Hematopoietic multipotent progenitor cell treated with erythropoietin and hydrocortisone succinate and interleukin-3 and kit ligand, for 6 days (in vitro differentiated cells): ENCODE measurements at places on chromosomes 11 and 22.

GRCh38 chr22:20639343-20639742, 131.9 kb downstream of the MED15 start:
- DNase-seq, result no peak

DNA sequence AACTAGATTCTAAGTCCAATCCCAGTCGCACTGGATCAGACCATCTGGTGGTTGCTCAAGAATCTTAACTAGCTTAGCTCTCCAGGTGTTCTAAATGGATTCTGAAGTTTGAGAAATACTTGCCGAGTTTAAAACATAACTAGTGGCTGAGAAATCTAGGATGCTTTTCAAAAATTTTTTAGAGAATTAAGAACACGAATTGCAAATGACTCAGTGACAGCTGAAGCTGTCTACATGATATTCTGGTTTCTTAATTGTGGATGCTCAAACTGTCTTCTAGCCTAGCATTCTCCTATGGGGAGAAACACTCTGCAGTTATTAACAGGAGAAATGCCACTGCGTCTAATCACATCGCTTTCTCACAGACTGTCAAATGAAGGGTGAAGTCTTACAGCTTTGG, 20.2 kb upstream of the TP53AIP1 start:
- no peak for DNase-seq

DNA sequence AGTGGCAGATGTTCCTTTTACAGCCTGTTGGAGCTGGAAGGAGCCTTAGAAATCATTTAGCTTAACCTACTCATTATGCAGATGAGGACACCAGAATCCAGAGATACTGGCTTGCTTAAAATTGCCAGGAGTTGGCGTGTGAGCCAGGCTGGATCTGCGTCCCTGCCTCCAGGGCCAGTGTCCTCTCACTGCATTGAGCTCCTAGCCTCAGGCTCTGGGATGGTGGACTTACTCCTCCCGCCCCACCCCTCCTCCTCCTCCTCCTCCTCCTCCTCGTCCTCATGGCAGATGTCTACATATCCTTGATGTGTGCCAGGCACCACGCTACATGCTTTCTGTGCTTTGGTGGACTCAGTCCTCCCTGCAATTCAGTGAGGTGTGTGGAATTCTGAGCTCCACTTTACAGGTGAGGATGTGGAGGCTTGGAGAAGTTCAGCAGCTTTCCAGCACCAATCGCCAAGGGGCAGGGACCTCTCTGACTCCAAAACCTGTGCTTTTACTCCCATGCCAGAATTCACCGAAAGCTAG, 24.1 kb downstream of the ADAMTS15 start:
- DNase-seq, result no peak

- no peak for DNase-seq
These were observed 16.8 kb downstream of the HSPA8 start for GRCh38 chr11:123045101-123045500.

- no peak for DNase-seq
These were observed 21.9 kb upstream of the PANX1 start for GRCh38 chr11:94106716-94107115.

GRCh38 chr11:37642296-37642695, 1044.3 kb upstream of the RAG2 start:
- no peak for DNase-seq

- no peak for DNase-seq
These were observed 40.3 kb downstream of the RIBC2 start for GRCh38 chr22:45453764-45454163.

DNA sequence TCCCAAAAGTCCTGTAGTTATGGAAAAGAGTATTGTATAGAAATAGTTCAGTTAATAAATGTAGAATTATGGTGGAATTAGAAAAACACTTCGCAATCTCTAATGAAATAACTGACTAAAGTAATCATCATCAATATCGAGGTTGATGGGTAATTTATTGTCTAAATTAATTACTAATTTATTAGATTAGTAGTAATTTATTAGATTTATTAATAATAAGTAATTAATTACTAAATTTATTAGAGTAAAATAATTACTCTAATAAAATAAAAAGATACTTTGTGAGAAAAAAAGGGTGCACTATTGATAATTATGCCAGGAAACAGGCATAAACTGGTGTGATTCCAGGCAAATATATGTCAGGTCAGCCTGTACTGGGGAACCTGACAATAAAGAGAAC, 455.6 kb downstream of the AASDHPPT start:
- DNase-seq, result no peak
